Femur (tissue), 1 donor: ENCODE measurements at places on chromosomes 12 and 14.

GRCh38 chr14:58637040-58637390 is 747 bp upstream of the DACT1 start:
- peak; percentile 81 for DNase-seq

GRCh38 chr14:71397371-71397770 is 490.1 kb downstream of the PCNX1 start:
- DNase-seq, result no peak

DNA sequence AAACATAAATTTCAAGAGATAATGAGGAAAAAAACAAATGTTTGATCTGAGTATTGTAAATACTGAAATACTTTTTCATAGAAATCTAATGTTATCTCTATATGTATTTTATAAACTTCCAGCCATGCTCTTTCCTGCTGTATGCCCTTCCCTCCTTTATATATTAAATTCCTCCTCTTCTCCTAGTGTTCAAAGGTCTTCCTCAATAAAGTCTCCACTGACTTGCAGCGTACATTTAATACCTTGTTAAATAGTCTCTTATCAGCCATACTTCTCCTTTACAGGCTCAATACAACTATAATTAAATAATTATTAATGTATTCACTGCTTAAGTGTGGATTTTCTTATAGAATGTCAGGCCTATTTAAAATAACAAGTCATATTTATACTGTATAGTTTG is 26.0 kb downstream of the ERGIC2 start:
- DNase-seq, result no peak

GRCh38 chr12:26704214-26704613 is 128.8 kb downstream of the ITPR2 start:
- DNase-seq, result no peak
